ENCODE measurements at places on chromosomes 1 and 21.

- no peak for DNase-seq
Measured at GRCh38 chr1:67053535-67053784, 488 bp downstream of the SLC35D1 start.

DNA sequence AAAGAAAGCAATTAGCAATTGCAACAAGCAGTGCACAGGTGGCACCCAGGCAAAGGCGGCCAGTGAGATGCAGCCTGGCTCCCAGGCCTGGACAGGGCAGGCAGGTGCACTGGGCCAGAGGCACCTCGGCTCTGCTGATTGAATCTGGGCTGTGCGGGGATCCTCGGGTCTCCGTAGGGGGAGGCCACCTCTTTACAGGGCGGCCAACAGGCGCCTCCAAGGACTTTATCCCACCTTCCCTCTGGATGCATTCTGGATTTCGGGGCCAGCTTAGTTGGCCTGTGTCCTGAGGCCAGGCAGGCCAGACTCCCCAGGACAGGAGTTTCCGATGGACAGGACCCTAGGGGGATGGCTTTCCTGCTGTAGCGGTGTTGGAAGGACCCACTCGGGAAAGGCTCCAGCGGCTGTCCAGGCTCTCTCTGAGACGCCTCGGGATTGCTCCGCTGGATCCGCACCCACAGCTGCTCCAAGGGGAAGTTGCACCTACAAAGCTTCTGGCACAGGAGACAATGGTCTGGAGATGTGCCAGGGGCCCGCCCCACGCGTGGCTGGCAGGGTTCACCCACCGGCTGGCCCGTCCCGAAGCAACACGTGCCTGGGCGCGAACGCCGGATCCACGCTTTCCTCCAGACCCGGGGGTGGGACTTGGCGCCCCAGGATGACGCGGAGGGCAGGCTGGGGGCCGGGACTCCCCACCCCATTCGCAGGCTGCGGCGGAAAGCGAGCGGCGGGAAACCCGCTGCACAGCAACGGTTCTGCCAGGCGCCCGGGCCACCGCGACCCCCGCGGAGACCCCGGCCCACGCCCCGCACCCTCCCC is 810 bp downstream of the SLC19A1 start:
- peak; percentile 88 for DNase-seq

- no peak for DNase-seq
Measured at GRCh38 chr21:33916200-33916567, 580 bp upstream of the ATP5PO start.

DNA sequence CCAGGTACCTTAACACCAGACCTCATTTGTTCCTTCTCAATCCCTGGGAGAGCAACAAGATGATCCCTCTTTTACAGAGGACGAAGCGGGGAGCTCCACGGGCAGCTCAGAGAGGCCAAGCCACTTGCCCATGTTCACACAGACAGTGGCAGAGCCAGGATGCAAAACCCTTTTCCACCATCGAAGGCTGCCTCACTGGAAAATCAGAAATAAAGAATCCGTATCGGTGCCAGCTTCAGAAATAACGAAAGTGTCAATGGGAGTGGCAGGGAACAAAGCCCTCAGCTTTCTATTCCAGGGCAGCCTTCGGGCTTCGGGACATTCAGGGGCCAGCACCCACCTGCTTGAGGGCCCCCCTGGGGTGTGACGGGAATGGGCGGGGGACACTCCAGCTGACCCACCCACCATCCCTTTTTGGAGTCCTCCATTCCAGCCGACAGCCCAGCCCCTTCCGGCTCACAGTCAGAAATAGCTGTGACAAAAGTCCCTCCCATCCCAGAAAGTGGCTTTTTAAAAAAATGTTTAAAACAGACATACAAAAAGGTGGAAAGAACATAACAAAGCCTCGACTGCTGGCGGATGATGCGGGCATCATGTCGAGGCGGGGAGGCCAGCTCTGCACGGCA is 6.0 kb downstream of the IFFO2 start:
- peak; percentile 64 for DNase-seq

DNA sequence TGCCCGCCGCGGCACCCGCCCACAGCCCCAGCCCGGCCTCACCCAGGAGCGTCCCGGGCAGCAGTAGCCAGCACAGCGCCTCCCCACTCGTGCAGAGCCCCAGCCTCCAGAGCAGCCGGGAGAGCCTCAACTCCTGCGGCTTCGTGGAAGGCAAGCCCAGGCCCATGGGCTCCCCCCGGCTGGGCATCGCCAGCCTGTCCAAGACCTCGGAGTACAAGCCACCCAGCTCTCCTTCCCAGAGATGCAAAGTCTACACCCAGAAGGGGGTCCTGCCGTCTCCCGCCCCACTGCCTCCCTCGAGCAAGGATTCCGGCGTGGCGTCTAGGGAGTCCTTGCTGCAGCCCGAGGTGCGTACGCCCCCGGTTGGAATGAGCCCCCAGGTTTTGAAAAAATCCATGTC is 531.2 kb downstream of the KIF26B start:
- no peak for DNase-seq

DNA sequence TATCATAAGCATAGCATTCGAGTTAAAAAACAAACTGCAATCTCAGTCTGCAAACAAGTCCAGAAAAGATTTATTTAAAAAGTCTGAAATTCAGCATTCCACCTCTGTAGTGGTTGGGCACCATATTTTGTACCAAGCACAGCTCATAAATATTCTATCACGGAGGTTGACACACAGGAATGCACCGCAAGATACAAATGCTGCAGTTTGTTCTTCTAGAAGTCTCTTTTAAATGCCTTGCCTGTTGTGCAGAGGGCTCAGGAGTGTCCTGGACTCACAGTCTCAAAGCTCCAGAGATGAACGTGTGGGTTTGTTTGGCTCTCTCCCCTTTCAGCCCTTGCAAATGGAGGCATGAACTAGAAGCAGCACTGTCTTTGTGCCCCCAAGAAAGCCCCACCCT is 212.4 kb upstream of the USP24 start:
- no peak for DNase-seq

DNA sequence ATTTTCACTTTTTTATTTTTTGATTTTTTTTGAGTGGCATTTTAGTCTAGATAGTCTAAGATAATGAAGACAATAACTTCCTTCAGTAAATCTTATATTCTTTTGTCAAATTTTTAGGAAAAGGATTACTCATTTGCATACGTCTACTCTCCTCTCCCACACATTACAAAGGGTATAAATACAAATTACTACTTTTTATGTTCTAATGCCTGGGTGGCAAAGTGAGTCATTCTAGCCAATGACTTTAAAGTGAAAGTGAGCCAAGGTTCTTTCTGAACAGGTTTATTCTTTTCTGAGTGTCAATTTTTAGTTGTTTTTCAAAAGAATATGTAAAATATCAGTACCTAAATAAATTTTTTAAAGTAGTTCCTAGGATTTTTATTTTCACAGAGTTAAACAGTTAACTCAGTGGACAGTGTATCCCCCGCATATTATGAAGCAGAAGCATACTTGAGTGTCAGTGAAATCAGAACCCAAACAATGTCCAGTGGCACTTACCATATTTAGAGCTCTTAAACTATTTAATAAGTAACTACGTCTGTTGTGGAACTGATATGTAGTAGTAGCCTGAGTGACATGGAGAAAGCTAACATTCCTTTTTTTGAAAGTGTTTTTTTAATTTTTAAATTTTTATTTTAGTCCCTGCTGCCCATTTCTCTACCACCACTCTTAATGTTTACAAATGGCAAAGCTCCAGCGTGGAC is 141.7 kb downstream of the PHTF1 start:
- no peak for DNase-seq

DNA sequence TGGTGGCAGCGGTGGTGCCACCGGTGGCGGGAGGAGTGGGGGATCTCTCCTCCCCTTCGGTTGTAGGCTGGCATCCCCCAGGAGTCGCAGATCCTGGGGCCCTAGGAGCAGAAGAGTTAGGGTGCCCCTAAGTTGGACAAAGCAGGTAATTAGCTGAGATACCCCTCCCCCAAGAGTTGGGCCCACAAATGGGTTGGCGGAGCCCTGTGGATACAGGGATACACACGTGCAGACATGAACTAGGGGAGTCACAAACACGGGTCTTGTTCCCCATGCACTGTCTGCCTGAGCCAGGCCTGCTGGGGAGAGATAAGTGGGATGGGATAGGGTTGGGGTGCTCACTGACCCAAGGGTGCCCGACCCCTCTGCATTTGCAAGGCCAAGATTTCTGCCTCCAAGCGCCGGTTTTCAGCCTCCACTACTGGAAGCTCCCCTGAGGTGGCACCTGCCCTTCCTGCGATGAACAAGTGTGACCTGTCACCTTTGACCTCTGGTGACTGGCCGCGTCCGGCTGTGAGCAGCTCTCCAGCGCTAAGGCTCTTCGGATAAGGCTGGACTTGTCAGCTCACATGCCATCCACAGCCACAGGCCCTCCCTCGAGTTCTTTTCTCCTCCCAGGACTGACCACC is 1.8 kb downstream of the CCDC17 start:
- DNase-seq, result no peak

GRCh38 chr1:76949503-76949902 is 82.2 kb downstream of the ST6GALNAC5 start:
- no peak for DNase-seq

DNA sequence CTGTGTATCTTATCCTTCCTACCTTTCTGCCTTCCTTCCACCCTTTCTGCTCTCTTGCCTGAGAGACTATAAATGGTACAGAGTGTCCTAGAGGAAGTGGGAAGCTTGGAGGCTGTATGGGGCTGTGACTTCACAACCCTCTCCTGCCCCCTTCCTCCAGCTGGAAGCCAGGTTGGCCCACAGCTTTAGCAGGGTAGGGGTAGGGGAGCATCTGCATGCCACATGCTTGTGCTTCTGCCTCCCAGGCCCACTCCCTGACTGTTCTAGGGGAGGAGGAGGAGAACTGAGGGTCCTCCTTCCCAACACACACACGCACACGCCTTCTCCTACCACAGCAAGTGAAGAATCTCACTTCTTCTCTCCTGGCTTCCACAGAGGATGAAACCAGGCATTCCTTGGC is 3.9 kb upstream of the SLC27A3 start:
- no peak for DNase-seq

- DNase-seq, result no peak
Measured at GRCh38 chr21:20258542-20258941, 739.7 kb upstream of the NCAM2 start.

- DNase-seq, result no peak
Measured at GRCh38 chr1:223712850-223713474, 623 bp downstream of the CAPN2 start.

DNA sequence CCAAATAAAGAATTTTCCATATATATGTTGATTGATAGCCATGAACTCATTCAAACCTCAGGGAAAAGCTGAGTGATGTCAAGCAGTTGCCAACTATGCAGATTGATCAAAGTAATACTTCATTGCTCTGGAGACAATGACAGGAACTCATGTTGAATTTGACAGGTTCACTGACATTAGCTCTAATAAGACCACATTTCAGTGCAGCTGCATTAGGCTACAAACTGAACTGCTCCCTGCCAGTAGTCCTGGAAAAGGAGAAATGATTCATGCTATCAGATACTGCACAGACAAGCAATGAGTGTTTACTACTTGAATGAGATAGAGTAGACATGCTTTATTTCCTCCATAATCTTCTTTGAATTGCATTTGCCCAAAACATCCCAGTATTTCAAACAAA is 948.4 kb downstream of the MRPL39 start:
- no peak for DNase-seq

DNA sequence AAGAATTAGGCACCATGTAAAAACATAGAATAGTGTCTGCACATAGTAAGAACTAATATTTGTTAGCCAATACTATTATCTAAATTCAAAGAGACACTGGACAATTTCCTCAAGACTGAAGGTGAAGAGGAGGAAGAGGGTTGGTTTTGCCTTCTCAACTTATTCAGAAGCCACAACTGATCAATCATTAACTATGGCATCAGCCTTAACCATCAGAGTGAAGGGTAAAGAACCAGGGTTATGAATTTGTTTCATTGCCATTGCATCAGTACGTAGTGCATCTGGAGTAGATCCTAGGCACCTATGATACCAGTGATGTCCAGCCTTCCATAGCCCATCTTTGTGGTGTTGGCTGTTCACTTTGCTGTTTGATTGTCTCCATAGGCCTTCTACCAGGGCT is 421.7 kb upstream of the DEPDC1 start:
- DNase-seq, result no peak

GRCh38 chr1:203935321-203935720 is 73.9 kb downstream of the SNRPE start:
- no peak for DNase-seq

- no peak for DNase-seq
Measured at GRCh38 chr1:203584035-203584434, 42.6 kb upstream of the ATP2B4 start.

- DNase-seq, result no peak
Measured at GRCh38 chr1:84170171-84170570, 26.1 kb downstream of the PRKACB start.

GRCh38 chr1:54081306-54082270 is 28.2 kb downstream of the TCEANC2 start:
- peak; percentile 64 for DNase-seq
